CD8-positive, alpha-beta memory T cell (primary cell): ENCODE measurements at places on chromosomes 2 and 18. TPM values are rescaled to one million over a fixed set of nuclear protein-coding genes. Genes with fewer than 3 reads are reported as not detected.

DNA sequence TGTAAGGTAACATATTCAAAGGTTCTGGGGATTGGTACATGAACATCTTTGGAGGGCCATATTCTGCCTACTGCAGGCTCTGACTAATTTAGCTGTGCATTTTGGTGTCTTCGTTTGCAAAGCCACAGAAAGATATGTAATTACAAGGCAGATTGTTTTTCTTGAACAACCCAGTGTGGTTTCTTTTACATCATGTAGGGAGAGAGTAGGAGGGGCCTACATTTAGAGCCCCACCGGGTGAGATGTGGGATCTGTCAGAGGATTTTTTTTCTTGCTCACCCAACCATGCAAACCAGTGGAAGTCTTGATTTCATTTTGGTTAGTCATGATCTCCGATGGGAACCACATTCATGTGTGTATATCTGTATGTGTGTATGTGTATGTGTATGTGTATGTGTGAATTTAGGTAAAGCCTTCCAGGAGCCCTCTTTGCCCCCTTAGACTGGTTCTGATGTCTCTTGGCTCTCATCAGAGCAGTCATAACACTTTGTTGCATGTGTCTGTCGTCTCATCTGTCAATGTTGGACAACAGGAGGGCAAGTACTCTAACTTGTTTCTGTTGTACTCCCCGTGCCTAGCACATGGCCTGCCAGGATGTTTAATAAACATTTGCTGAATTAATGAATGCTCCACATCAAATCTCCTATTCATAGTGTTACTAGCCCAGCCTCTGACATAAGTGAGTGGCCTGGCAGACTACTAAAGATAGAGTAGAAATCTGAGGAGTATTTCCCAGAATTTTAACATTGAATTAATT lies 239.9 kb downstream of the MTX2 start:
- no peak for DNase-seq

LINC00305 gene
- not detected for total RNA-seq

DNA sequence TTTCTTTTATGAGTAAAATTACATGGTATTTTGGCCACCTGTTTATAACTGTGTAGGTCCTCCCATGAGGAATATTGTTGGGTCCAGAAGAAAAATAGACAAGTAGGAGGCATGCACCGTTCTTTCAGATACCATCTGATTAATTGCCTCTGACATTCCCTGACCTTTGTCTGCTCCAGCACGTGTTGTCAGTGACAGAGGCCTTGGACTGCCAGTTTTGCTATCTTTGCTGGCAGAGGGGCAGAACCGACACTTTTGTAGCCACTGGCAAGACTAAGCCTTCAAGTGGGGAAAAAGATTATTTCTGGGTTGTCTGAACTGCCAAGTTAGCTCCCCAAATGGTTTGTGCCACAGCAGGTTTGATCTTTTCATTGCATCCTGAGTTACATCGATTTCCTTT lies 276.9 kb downstream of the CAMKMT start:
- DNase-seq, result no peak

ALPP gene
- not detected for total RNA-seq

DNA sequence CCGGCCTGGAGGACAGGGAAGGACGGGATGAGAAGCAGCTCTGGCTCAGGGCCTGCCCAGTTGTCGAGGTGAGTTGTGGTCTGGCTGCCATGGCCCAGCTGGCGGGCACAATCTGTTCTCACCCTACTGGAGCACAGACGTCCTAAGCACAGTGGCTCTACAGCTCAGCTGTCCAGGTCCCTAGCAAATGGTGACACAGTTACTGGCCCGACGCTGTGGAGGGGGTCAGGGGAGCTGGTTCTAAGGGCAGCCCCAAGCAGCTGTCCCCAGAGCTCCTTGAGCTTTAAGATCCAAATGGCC lies 32.9 kb downstream of the KCNK3 start:
- DNase-seq, result no peak

APCDD1 gene
- not detected for total RNA-seq

DNA sequence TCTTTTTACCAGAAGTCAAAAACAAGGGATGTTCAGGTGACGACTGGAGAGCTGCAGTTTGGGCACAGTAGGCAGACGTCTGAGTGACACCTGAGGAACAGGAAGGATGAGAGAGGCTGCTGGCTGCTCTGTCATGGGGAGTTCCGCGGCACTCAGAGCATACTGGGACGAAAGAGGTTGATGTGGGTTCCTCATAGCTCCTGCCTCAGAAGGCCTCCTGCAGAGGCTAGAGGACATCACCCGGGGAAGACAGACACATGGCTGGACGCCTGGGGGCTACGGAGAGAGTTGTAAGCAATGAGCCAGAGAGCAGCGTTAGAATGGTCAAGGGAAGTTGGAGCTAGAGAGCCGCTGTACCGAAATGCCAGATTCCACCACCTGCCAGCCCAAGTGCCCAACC lies 45.1 kb upstream of the GLI2 start:
- peak; percentile 22 for DNase-seq

- DNase-seq, result no peak
Observed at GRCh38 chr2:51994123-51994763, 962.3 kb upstream of the NRXN1 start.

- peak; percentile 15 for DNase-seq
Observed at GRCh38 chr2:64945973-64946768, 43.0 kb upstream of the SLC1A4 start.

- no peak for DNase-seq
Observed at GRCh38 chr2:55029098-55029497, 21.2 kb downstream of the RTN4 start.

CD8B gene
- total RNA-seq, result 273 TPM

GRCh38 chr2:111133603-111134002 lies 12.9 kb downstream of the BCL2L11 start:
- DNase-seq, result no peak

DNA sequence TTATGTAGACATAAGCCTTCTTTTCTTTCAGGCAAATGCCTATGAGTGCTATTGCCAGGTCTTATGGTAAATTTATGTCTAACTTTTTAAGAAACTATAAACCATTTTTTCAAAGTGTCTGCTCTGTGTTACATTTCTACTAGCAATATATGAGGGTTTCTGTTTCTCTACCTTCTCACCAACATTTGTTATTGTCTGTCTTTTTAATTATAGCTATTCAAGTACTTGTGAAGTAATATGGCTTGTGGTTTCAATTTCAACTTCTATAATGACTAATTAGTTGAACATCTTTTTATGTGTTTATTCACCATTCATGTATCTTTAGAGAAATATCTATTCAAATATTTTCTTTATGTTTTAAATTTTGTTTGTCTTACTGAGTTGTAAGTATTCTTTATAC lies 213.1 kb upstream of the MC4R start:
- DNase-seq, result no peak

TUBA3E gene
- not detected for total RNA-seq

DNA sequence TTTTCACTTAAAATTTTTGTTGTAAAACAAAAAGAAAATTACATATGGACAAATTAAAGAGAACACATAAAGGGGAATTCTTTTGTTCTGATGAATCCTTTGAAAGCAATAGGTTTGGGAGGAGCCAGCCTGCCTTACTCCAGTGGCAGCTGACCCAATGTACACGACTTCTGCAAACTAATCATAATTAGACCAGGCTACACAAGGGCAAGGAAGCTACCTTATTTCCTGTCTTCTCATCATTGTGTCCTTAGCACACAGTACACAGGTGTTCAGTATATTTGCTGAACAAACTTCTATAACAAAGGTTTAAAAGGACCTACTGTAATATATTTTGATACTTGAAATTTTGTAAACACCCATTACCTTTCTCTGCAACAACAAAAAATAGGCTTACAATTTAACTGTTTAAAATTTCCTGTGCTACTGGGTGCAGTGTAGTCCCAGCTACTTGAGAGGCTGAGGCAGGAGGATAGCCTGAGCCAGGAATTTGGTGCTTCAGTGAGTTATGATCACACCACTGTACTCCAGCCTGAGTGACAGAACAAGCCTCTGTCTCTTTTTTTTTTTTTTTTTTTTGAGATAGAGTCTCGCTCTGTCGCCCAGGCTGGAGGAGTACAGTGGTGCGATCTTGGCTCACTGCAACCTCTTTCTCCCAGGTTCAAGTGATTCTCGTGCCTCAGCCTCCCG lies 18.9 kb downstream of the KCNG3 start:
- no peak for DNase-seq

DNA sequence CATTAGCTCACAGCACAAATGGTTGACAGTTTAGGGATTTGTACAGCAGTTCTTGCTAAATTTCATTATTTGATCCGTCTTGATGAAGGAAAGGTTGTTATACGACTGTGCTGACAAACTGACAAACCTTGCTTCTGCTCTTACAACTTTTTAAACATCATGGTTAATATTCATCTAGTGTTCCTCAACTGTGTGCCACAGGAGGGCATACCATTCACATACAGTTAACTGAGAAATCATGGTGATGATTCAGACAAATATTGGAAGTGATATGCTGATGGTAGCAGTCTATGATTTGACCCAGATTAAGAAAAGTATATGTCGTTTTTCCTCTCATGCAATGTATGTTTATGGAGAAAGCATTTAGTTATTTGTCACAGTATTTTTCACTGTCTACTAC lies 129.8 kb upstream of the FSIP2 start:
- DNase-seq, result no peak

SCN3A gene
- total RNA-seq, result not detected

DNA sequence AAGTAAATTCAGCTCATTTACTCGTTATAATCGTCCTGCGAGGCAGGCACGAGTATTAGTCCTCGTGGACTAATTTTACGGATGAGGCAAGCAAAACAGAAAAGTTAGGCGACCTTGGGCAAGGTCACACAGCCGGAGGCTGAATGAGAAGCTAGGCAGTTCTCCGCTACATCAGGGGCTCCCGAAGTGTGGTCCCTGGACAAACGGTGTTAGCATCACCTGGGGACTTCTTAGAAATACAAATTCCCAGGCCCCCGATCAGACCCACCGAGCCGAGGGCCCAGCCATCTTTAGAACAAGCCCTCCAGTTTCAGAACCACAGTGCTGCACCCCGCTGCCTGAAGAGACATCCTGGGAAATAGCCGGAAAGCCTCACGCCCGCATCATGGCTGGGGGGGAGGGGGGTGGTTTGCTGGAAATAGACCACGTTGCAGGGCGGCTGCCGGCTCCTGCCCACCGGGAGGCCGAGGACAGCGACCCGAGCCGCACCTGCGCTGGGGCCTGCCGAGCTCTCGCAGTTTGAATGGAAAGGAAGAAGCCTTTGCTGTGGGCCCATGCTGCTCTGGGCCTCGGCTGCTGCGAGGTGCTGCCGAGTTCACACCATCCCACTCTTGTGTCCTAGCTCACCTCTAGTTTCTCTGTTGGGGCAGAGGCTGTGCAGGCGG lies 72.2 kb downstream of the TFCP2L1 start:
- no peak for DNase-seq

GRCh38 chr2:179646173-179646769 lies 215.1 kb downstream of the ZNF385B start:
- DNase-seq, result no peak

- no peak for DNase-seq
Observed at GRCh38 chr18:54069729-54070128, 154.7 kb downstream of the MBD2 start.

ITGB6 gene
- total RNA-seq, result not detected

GRCh38 chr2:152407806-152408205 lies 72.8 kb downstream of the FMNL2 start:
- no peak for DNase-seq

DNA sequence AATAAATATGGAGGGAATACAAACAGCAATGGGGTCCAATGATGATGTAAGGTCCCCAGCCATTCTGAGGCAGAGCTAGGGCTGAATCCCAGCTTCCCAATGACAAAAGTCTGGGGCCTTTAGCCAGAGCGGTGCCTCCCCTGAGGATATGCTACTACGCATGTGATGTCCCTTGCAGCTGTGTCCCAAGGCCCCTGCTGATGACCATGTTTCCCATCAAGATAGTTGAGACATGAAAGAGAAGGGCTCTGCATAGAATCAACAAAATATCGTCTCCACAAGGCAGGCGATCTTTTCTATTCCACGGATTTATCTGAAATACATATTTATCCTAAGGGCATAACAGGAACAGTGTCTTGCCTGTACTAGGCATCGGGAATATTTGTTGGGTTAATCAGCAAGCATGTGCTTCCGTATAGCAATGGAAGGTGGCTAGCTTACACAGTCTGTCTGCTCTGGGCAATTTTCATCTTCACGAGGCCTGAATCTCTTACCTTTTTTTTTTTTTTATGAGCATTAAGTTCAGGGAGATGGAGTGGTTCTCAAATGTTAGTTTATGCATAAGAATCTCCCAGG lies 284.6 kb downstream of the CNTNAP5 start:
- DNase-seq, result no peak

GPR45 gene
- total RNA-seq, result not detected

DNA sequence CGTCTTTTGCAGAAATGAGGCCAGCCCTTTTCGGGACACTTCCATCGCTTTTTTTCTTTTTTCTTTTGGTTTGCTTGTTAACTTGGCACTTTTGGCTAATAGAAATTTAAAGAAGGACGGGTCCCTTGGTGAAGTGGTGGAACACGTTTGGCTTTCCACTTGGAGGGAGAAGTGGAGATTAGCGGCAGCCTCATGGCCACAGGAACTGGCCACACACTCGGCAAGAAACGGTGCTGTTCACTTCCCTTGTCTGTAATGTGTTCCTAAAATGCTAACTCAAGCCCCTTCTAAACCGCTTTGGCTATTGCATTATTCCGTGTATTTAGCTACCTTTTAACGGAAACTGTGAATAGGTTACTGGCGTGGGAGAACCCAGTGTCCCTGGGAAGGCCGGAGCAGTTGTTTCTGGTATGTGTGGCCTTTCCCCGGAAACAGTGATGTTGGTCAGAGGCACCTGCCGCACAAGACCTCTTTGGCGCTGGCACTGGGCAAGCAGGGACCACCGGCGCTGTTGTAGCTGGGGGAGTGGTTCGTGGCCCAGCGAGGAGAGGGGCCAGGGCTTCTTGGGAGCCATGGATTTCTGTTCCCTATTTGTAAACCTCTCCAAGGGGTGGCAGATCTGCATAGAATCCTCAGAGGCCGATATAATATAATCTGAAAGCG lies 981 bp downstream of the RAMP1 start:
- DNase-seq, result no peak

DNA sequence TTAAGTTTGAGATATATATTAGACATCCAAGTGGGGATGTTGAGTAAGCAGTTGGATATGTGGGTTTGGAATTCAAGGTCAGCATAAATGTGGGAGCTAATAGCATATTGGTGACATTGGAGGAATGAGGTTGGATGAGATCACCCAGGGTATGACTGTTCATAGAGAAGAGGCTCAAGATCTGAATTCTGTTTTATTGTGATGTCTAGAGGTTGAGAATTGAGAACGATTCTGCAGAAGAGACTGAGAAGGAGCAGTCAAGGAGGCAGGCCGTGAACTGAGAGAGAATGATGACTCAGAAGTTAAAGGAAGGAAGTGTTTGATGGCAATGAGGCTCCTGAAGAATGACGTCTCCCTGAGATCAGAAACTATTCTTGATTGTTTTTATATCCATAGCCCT lies 5.9 kb downstream of the SERPINB11 start:
- DNase-seq, result no peak
